D721Med (cell line): ENCODE measurements at places on chromosomes 3 and 15.

GRCh38 chr15:38611228-38611627, 46.6 kb upstream of the RASGRP1 start:
- no peak for DNase-seq

DNA sequence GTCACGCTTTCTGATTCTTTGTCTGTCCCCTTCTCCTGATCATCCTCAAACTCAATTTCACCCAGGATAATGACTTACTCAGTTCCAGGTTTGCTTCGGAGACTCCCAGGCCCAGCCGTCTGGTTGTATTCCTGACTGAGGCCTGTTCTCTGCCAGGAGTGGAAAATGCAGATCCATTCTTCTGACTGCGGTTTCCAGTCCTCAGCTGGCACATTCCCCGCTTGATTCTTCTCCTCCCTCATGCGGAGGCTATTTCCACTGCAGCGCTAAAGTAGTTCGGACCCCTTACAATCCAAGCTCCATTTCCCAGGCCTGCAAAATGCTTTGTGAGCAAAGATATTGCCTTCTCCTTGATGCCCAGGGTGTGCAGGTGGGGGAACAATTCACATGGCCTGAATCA, 47.2 kb upstream of the GALNT15 start:
- DNase-seq = no peak

DNA sequence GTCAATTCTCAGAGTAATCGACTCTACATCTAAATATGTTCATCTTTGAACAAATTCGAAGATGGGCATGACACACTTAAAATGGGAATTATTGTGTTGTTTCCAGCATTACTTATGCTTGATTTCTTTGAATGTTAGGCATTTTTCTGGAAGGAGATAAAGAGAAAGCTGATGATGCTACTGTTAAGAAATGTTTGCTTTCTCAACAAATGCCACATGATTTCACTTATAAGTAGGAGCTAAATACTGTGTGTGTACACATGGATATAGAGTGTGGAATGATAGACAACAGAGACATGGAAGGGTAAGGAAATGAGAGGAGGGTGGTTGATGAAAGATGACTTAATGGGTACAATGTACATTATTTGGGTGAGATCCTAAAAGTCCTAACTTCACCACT, 400.9 kb downstream of the TBL1XR1 start:
- no peak for DNase-seq

GRCh38 chr3:9100513-9100894, 137.2 kb upstream of the RAD18 start:
- DNase-seq = no peak

GRCh38 chr3:146883288-146883687, 278.1 kb upstream of the PLSCR5 start:
- DNase-seq = no peak

- DNase-seq = no peak
Measured at GRCh38 chr15:96053781-96054428, 276.6 kb upstream of the NR2F2 start.
